ENCODE measurements at places on chromosomes 7 and 10. TPM values are rescaled to one million over a fixed set of nuclear protein-coding genes. Genes with fewer than 3 reads are reported as not detected.

DNA sequence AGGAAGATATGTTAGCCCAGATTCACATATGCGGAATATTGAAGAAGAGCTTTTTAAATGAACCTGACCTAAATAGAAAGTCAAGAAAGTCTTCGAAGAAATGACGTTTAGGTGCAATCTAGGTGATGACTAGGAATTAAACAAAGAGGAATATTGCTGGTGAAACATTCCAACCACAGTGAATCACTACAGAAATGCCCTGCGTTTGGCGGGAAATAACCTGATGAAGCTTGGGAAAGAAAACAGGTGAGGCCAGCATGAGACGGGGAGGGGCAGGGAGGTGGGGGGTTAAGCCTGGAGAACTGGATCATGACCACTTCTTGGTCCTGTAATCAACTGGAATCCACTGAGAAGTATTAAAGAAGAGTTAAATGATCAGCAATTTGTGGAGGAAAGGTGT, 299.4 kb upstream of the VSTM2A start:
- H3K4me3 ChIP-seq = no peak overlapping the region
- no peaks in the 10 kb centered on the region for H3K36me3 ChIP-seq

DNA sequence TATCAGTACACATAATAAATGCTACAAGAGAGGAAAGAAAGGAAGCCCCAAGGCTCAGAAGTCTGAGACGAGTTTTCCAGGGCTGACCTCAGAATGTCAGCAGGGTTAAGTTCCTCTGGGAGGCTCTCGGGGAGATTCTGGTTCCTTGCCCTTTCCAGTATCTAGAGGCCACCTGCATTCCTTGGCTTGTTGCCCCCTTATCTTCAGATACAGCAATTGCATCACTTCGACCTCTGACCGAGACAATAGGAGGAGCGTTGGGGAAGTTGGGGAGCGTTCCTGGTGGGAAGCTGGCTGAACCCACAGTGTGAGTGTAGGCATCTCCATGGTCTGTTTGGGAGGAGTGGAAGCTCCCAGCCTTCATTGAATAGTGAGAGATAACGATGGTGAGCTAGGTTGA, 72.0 kb upstream of the MTPN start:
- H3K36me3 ChIP-seq = no peaks in the 10 kb centered on the region
- no peaks in the 10 kb centered on the region for H3K4me1 ChIP-seq
- no peak overlapping the region for H3K4me3 ChIP-seq
- H3K27ac ChIP-seq = no peak overlapping the region
- DNase-seq = no peak
- H3K27me3 ChIP-seq = no peaks in the 10 kb centered on the region

GRCh38 chr10:73781548-73781878, 335 bp upstream of the CHCHD1 start:
- H3K4me1 ChIP-seq = peaks cover 52% of the 10 kb centered on the region
- no peak for DNase-seq
- H3K27me3 ChIP-seq = no peaks in the 10 kb centered on the region

GRCh38 chr10:31296754-31297153, 22.3 kb upstream of the ZEB1 start:
- H3K27ac ChIP-seq = no peak overlapping the region
- DNase-seq = no peak
- no peak overlapping the region for H3K4me3 ChIP-seq
- H3K27me3 ChIP-seq = no peaks in the 10 kb centered on the region

DNA sequence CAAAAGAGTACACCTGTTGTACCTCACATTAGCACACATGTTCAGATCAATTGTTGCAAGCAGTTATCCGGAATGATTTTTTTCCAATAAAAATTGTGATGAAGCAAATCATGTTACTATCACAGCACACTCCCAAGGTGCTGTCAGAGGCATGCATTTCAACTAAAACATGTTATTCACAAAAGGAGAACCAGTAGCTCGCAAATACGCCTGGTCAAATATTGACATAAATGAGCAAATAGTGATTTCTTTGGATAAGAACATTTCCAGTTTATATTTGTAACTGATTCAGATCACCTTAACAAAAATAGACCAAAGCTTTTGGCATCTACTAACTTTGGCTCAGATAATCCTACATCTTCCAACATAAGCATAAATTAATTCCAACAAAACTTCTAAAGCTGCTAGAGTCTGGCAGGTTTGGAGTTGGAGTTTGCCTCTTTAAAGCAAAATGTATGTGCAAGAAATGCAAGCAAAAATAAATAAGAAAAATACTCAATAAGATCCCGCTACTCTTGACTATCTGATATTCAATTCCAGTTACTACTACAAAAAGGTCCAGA, 208.0 kb downstream of the SFMBT2 start:
- peaks cover 78% of the 10 kb centered on the region for H3K36me3 ChIP-seq
- no peaks in the 10 kb centered on the region for H3K4me1 ChIP-seq
- DNase-seq = no peak
- no peak overlapping the region for H3K4me3 ChIP-seq
- no peaks in the 10 kb centered on the region for H3K27me3 ChIP-seq

- no peak overlapping the region for H3K4me3 ChIP-seq
- peaks cover 73% of the 10 kb centered on the region for H3K27me3 ChIP-seq
- H3K27ac ChIP-seq = peak overlapping the region; percentile 57
Observed at GRCh38 chr10:101228966-101229265, 347 bp downstream of the LBX1 start.

- H3K4me3 ChIP-seq = peak within 1 kb of the TSS; percentile 12
- H3K27ac ChIP-seq = no peak within 1 kb of the TSS
- H3K4me1 ChIP-seq = peaks cover 5% of the 10 kb centered on the region
- DNase-seq = peak; percentile 36
- peaks cover 52% of the 10 kb centered on the region for H3K27me3 ChIP-seq
Observed at GRCh38 chr10:121598263-121599249, at the start of gene FGFR2. FGFR2 (minus strand) TSS chr10:121598444; CDS start chr10:121593817, 4,627 bp downstream.

- H3K4me1 ChIP-seq = peaks cover 5% of the 10 kb centered on the region
- H3K27me3 ChIP-seq = peaks cover 5% of the 10 kb centered on the region
- H3K36me3 ChIP-seq = no peaks in the 10 kb centered on the region
- DNase-seq = no peak
- H3K4me3 ChIP-seq = no peak overlapping the region
Observed at GRCh38 chr7:55087521-55087961, 68.7 kb downstream of the EGFR start.

DNA sequence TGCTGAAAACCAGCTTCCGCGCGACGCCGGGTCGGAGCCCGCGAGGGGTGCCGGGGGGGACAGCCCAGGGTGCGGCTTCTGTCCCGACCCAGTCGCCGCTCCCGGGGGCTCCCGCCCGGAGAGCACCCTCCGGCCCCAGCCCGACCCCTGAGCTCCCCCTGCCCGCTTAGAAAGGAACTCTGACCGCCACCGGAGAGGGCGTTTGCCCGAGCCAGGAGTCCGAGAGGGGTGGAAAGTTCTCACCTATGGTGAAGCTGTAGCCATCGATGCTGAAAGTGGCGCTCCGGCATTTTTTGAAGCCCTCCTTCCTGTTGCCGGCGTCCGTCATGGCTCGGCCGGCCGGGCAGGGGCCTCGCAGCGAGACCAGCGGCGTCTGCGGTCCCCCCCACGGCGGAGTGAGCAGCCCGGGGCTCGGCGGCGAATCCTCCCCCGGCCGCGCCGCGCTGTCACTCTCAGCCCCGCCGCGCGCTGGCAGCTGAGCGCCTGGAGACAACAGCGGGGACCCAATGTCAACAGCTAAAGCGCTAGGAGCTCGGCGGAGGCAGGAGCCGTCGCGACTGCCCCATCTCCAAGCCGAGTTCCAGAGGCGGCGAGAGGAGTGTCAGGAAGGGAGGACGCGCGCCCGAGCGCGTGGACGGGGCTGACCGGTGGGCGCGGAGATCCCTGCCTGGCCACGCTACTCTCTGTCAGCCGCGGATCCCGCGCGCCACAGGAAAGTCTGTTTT, 191.6 kb downstream of the LSM5 start:
- H3K27me3 ChIP-seq = peaks cover 41% of the 10 kb centered on the region
- H3K4me1 ChIP-seq = peaks cover 3% of the 10 kb centered on the region
- H3K4me3 ChIP-seq = peak overlapping the region; percentile 34
- peak overlapping the region; percentile 6 for H3K27ac ChIP-seq

- no peaks in the 10 kb centered on the region for H3K4me1 ChIP-seq
- DNase-seq = no peak
- H3K4me3 ChIP-seq = no peak overlapping the region
Observed at GRCh38 chr7:80373429-80374032, 138.3 kb downstream of the GNAT3 start.

DNA sequence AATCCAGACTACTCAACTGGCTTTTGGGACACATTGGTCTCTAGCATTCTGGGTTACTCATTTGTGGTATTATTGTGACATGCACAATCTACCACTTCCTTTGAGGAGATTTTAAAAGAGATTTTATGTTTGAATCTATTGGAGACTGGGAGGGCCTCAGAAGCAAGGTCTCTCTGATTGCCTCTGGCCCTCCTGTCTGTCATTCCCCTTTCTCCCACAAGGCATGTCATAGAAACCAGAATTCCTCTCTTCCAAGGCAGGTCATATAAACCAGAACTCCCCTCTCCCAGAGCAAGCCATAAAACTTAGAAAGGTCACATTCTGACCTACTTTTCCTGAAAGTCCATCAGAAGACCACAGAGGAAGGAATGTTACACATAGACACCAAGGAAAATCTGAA, 777.7 kb downstream of the PHTF2 start:
- H3K4me3 ChIP-seq = no peak overlapping the region
- no peaks in the 10 kb centered on the region for H3K36me3 ChIP-seq
- H3K27me3 ChIP-seq = no peaks in the 10 kb centered on the region
- no peak for DNase-seq
- no peak overlapping the region for H3K27ac ChIP-seq
- peaks cover 3% of the 10 kb centered on the region for H3K4me1 ChIP-seq

- no peak overlapping the region for H3K4me3 ChIP-seq
- H3K36me3 ChIP-seq = no peaks in the 10 kb centered on the region
- H3K27me3 ChIP-seq = peaks cover 7% of the 10 kb centered on the region
- DNase-seq = no peak
Observed at GRCh38 chr7:21771906-21772610, 173.6 kb downstream of the CDCA7L start.

DNA sequence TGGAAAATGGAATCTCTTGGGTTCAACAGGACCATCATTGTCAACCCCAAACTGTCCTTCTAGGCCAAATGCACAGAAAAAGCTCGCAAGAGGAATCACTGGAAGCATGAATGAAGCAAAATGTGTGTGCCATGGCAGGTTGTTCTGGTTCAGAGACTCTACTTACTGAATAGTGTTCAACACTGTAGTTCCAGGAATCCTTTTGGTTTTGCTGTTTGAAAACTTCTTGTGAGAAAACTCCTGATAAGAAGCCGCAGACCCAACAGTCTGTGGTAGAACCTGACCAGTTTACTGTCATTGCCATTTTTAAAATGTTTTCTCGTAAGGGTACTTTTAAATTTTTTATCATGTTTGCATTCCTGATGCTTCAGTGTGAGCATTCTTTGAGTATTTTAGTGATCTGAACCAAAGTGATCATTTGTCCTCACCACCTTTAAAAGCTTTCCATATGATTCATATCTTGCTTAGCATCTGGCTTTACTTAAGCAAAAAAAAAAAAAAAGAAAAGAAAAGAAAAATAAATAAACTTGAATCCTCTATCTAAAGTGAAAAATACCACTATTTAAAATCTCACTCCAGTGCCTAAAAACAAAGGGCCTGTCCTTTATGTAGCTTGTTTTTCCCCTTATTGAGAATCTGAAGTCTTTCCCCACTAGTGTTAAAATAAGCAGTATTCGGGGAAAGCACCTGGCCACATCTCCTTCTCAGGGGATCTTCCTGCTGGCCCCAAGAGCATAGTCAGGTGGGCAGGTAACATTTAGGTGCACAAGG, 92.4 kb downstream of the WNT2 start:
- H3K36me3 ChIP-seq = no peaks in the 10 kb centered on the region
- H3K4me3 ChIP-seq = no peak overlapping the region
- peaks cover 2% of the 10 kb centered on the region for H3K27me3 ChIP-seq
- no peak for DNase-seq
- H3K27ac ChIP-seq = no peak overlapping the region

DNA sequence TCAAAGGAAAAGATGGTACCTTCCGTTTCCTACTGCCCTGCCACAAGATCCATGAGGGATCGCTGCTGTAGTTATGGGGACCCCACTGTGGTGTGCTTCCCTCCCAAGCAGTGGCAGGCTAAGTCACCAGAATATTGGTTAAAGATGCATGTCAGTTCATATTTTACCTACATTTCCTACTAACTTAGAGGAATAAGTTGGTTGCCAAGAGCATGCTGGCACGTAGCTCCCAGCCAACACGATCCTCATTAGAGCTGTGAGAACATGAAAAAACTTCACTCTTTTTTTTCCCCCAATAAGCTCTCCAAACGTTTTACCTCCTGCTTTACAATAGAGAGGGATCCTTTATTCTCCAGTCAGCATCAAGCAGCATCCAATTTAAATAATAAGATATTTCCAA, 203.7 kb downstream of the TRIL start:
- H3K4me3 ChIP-seq = no peak overlapping the region
- H3K4me1 ChIP-seq = no peaks in the 10 kb centered on the region
- no peaks in the 10 kb centered on the region for H3K36me3 ChIP-seq
- H3K27me3 ChIP-seq = no peaks in the 10 kb centered on the region

DNA sequence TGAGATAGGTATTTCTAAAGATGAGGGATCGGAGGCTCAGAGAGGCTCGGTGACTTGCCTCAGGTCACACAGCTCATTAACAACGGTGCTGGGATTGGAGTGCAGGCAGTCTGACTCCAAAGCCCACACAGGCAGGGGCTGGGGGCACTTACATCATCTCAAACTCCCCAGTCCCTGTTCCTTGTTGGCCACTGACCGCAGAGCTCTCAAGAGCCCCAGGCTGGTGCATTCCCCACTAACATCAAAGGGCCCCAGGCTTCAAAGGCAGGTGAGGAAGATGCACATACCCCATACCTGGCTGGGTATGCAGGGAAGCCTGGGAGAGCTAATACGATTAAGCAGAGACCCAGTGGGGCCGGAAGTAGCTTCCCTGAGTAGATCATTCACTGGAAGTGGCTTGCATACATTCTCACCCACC, 13.7 kb upstream of the NODAL start:
- no peaks in the 10 kb centered on the region for H3K4me1 ChIP-seq
- H3K36me3 ChIP-seq = no peaks in the 10 kb centered on the region
- no peak overlapping the region for H3K27ac ChIP-seq

- H3K4me3 ChIP-seq = peak overlapping the region; percentile 56
- H3K36me3 ChIP-seq = peaks cover 6% of the 10 kb centered on the region
- H3K27ac ChIP-seq = no peak overlapping the region
- H3K4me1 ChIP-seq = peaks cover 36% of the 10 kb centered on the region
- peak; percentile 67 for DNase-seq
Observed at GRCh38 chr7:27150568-27151340, 1.6 kb downstream of the HOXA3 start.

- no peaks in the 10 kb centered on the region for H3K36me3 ChIP-seq
- DNase-seq = no peak
- H3K27ac ChIP-seq = no peak overlapping the region
- H3K27me3 ChIP-seq = peaks cover 2% of the 10 kb centered on the region
- peaks cover 7% of the 10 kb centered on the region for H3K4me1 ChIP-seq
Observed at GRCh38 chr7:115410434-115410820, 488.5 kb downstream of the MDFIC start.

GRCh38 chr10:4941540-4942330, 21.5 kb upstream of the AKR1C1 start:
- peaks cover 3% of the 10 kb centered on the region for H3K27me3 ChIP-seq
- H3K27ac ChIP-seq = no peak overlapping the region
- H3K4me1 ChIP-seq = no peaks in the 10 kb centered on the region
- no peaks in the 10 kb centered on the region for H3K36me3 ChIP-seq
- DNase-seq = no peak

Gene OR9A2
- total RNA-seq = not detected

Gene SPDYE2B
- not detected for total RNA-seq

Gene FANK1
- not detected for total RNA-seq

Gene SLC16A12
- total RNA-seq = not detected

Gene SMO
- not detected for total RNA-seq

Gene CPN1
- total RNA-seq = not detected

Gene EEF1AKMT2
- total RNA-seq = 22.3 TPM

Gene CDC14C
- not detected for total RNA-seq

Gene KIFBP
- 13.7 TPM for total RNA-seq

Gene STEAP2
- total RNA-seq = not detected

Gene IGFBP1
- total RNA-seq = not detected

Gene PIP
- total RNA-seq = not detected

Gene EFCAB10
- not detected for total RNA-seq

Gene MPP7
- 13.5 TPM for total RNA-seq

Gene GOT1
- 31.2 TPM for total RNA-seq

Gene PVRIG
- 61.6 TPM for total RNA-seq

Gene DRGX
- not detected for total RNA-seq
